ENCODE measurements at places on chromosomes 2 and 18. TPM values are rescaled to one million over a fixed set of nuclear protein-coding genes. Genes with fewer than 3 reads are reported as not detected.

Gene ST6GAL2
- not detected for total RNA-seq

Gene EML6
- 3.9 TPM for total RNA-seq

Gene TUBB8B
- total RNA-seq: not detected

Gene GKN1
- not detected for total RNA-seq

Gene FEV
- not detected for total RNA-seq

Gene ZRANB3
- total RNA-seq: 3.3 TPM

Gene ANO7
- total RNA-seq: 0.53 TPM

Gene CCT7
- 188 TPM for total RNA-seq

DNA sequence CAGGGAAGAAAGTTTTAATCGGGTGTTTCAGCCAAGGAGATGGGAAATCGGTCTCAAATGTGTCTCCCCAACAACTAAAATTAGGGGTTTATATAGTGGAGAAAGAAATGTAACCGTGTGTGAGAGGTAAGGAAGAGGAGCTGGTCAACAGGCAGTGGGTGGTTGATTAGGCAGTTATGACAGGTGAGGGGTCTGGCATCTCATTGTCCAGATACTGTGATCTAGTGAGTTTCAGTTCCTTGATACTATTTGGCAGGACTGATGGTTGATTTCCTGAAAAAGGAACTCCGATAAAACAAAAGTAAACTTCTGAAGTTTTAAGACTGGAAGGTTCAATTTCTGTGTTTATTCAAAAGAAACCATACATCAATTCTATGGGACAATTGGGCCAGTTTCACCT lies 197.9 kb downstream of the LPIN1 start:
- H3K27me3 ChIP-seq: no peaks in the 10 kb centered on the region
- no peak overlapping the region for H3K4me3 ChIP-seq
- no peak for DNase-seq
- no peaks in the 10 kb centered on the region for H3K36me3 ChIP-seq
- H3K4me1 ChIP-seq: peaks cover 15% of the 10 kb centered on the region

DNA sequence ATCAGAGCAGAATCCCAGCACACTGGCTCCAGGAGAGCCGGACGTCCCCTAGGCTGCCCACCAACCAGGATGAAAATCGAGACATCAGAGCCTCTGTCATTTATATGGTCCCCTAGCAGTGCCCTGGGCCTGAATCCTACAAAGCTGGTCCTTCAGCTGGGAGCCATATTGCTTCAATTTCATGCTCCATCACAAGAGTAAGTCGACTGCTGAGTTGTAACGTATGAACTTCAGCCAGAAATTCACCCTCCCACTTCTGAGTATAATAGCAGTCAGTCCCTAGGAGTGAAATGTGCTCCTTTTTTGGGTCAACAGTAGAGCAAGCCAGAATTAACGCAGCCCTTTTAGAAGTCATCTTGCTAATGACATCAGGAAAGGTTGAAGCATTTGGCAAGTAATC lies 126.4 kb downstream of the CCBE1 start:
- DNase-seq: no peak
- no peak overlapping the region for H3K27ac ChIP-seq
- no peaks in the 10 kb centered on the region for H3K36me3 ChIP-seq
- H3K27me3 ChIP-seq: no peaks in the 10 kb centered on the region

DNA sequence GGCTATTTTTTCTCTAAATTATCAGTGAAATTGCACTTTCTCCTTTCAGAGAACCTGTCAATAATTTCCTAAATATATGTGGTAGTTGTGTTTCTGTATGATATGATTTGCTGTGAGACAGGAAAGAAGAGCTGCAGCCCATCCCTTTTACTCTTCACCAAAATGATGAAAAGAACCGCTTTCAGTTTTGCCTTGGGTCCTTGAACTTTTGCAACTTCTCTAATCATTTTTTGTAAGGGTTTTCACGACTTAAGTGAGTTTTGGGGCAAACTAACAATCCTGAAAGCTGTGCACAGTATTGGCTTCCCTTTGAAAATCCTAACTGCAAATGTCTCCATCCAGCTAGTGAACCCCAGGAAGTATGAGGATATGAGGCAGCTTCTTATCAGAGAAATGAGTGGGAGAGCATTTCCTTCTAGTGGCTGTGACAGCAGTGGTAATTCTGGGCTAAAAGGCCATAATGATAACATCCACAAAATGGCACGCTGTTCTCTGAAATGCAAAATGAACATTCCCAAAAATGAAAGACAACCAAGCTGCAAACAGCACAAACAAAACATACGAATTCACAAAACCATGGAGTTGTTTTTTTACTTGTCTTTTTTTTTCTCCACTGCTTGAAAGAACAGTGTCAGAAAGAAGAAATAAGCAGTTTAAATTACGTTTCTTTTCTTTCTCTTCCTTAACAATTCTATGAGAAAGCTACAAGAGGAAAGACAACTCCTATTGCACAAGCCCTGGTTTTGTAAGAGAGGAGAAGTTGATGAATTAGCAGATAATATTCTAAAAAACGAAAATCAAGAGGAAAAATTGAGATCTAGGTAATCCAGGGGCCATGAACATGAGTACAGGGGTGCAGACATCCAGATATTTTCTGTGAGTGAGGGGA lies 1291.6 kb upstream of the ZEB2 start:
- H3K27me3 ChIP-seq: no peaks in the 10 kb centered on the region
- DNase-seq: no peak
- no peaks in the 10 kb centered on the region for H3K36me3 ChIP-seq
- H3K4me1 ChIP-seq: no peaks in the 10 kb centered on the region
- no peak overlapping the region for H3K27ac ChIP-seq

GRCh38 chr2:210727549-210727948 lies 171.2 kb downstream of the CPS1 start:
- no peaks in the 10 kb centered on the region for H3K27me3 ChIP-seq
- H3K4me1 ChIP-seq: no peaks in the 10 kb centered on the region
- no peak for DNase-seq
- H3K27ac ChIP-seq: no peak overlapping the region
- no peaks in the 10 kb centered on the region for H3K36me3 ChIP-seq
- no peak overlapping the region for H3K4me3 ChIP-seq

DNA sequence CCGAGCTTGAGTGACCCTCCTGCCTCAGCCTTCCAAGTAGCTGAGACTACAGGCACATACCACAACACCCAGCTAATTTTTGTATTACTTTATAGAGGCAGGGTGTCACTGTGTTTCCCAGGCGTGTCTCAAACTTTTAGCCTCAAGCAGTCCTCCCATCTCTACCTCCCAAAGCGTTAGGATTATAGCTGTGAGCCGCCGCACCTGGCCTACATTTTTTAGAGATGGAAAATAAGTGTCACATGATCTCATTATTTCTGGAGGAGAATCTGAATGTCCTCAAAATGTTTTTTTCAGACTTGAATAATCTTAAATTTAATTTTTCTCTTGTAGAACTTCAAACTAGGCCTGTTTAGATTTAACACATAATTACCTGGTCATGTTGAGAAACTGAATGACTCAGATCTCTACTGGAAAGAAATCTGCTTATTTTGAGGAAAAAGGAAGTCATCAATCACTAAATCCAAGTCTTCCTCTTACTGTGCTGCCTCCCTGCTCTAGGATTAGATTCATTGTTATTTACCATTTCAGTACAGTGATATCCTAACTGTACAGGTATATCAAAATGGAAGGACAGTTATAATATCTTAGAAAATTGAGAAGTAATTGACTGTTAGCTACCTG lies 92.4 kb downstream of the COX7A2L start:
- DNase-seq: no peak
- no peaks in the 10 kb centered on the region for H3K27me3 ChIP-seq
- peaks cover 25% of the 10 kb centered on the region for H3K4me1 ChIP-seq
- H3K27ac ChIP-seq: no peak overlapping the region
- no peaks in the 10 kb centered on the region for H3K36me3 ChIP-seq
- no peak overlapping the region for H3K4me3 ChIP-seq

DNA sequence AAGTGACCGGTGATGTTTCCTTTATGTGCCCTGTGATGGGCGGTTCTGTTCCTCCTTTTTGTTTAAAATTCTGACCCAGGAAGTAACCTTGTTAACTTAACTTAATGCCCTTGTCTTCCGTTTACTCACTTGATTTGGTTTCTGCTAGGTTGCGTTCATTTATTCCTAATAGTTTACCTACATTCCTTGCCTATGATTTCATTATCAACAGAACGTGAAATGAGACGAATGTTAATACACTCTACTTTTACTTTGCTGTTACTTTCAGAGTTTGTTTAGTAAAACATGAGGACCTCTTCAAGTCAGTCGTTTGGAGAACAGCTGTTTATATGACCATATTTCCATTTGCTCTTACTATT lies 638 bp downstream of the CEP192 start:
- H3K4me1 ChIP-seq: peaks cover 48% of the 10 kb centered on the region
- DNase-seq: no peak
- H3K27ac ChIP-seq: peak overlapping the region; percentile 93
- H3K36me3 ChIP-seq: no peaks in the 10 kb centered on the region

DNA sequence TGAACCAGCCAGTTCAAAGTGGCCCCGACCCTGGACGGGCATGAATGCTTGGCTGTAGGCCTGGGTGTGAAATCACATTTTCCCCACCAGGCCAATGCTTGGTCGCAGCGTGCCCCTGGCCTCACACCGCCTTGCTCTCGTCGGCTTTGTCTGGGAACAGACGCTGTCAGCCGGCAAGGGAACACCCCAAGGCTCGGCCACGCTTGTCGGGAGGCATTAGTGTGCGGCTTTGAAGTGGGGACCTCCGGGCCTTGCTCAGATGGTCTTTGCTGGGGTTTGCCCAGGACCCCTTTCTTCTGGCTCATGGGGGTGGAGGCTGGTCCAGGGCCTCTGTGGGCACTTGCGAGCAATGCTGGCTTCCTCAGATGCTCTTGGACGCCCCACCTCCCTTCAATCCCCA lies 79.1 kb downstream of the INHBB start:
- DNase-seq: no peak
- no peaks in the 10 kb centered on the region for H3K36me3 ChIP-seq
- no peaks in the 10 kb centered on the region for H3K4me1 ChIP-seq
- H3K4me3 ChIP-seq: no peak overlapping the region
- no peak overlapping the region for H3K27ac ChIP-seq
- H3K27me3 ChIP-seq: no peaks in the 10 kb centered on the region

DNA sequence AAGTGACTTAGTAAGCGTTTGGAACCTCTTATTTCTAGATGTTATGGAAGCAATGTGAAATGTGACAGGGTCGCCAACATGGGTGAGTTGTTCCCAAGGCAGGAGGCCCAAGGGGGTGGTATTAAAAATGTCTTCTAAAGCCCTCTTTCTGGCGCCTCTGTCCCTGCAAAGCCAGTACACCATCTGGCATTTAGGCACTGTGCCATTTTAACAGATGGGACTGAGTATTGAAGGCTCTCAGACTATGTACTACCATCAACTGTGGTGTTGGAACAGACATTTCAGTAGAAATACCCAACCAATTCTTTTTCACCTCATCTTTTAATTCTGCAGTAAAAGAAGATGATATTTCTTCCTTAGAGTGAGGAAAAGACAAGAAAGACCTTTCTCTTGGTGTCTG lies 384.5 kb upstream of the MMADHC start:
- no peaks in the 10 kb centered on the region for H3K27me3 ChIP-seq
- H3K36me3 ChIP-seq: no peaks in the 10 kb centered on the region
- DNase-seq: no peak
- no peak overlapping the region for H3K27ac ChIP-seq
- H3K4me1 ChIP-seq: no peaks in the 10 kb centered on the region

DNA sequence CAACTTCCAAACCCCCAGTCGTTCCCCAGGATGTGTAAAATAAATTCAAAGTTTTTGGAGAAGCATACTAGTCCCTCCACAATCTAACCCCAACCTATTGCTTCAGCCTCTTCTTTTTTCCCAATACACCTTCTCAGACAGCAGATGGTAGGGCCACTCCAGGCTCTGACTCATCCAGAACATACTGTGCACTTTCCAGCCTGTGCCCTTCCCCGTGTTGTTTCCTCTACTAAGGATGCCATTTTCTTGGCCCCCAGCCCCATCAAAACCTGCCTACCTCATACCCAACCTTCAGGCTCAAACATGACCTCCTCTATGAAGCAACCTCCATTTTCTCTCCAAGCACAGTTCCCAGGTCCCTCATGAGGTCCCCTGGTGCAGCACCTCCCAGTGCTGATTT lies 669.3 kb downstream of the BCL11A start:
- no peak overlapping the region for H3K4me3 ChIP-seq
- no peaks in the 10 kb centered on the region for H3K36me3 ChIP-seq
- peaks cover 19% of the 10 kb centered on the region for H3K4me1 ChIP-seq
- DNase-seq: no peak

DNA sequence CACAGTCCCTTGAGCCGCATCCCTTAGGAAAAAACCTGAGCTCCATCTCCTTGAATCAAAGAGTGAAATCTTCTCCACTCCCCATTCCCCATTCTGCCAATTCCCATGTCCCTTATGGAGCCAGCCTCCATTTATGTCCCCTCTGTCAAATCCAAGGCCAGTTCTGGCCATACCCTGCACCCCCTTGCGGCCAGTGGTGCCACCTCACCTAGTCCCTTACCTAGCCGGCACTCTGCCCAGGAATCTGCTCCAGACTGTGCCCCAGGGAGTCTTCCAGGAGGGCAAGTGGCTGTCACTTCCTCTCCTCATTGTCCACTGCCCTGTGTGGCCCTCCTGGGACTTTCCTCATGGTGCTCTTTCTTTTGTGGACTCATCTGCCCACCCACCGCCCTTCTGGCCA lies 195.4 kb upstream of the RMP24 start:
- no peaks in the 10 kb centered on the region for H3K27me3 ChIP-seq
- no peaks in the 10 kb centered on the region for H3K4me1 ChIP-seq
- no peak overlapping the region for H3K4me3 ChIP-seq
- no peak overlapping the region for H3K27ac ChIP-seq
- no peak for DNase-seq

- DNase-seq: no peak
- no peak overlapping the region for H3K27ac ChIP-seq
- H3K36me3 ChIP-seq: no peaks in the 10 kb centered on the region
- no peak overlapping the region for H3K4me3 ChIP-seq
Measured at GRCh38 chr2:104744537-104744936, 109.4 kb upstream of the POU3F3 start.

GRCh38 chr2:239942871-239943311 lies 82.3 kb downstream of the NDUFA10 start:
- H3K4me1 ChIP-seq: peaks cover 19% of the 10 kb centered on the region
- no peak overlapping the region for H3K4me3 ChIP-seq
- H3K36me3 ChIP-seq: no peaks in the 10 kb centered on the region
- H3K27me3 ChIP-seq: no peaks in the 10 kb centered on the region
- no peak overlapping the region for H3K27ac ChIP-seq
- DNase-seq: no peak

DNA sequence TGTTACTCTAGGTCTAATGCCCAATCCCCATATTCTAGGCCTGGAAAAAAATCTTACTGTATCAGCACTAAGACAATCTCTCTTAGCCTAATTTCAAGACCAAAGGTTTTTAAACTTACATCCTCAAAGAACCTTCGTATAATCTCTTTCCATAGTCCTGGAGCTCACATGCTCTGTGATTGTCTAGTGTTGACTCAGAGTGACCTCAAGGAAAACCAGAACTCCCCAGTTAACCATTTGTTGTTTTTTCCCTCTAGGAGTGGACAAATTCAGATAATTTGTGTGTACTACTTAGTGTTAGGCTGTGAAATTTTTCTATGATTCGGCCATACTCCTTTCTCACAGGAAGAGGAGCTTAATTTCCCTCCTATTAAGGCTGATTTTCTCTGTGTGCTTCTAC lies 536.1 kb downstream of the SLC4A3 start:
- H3K27ac ChIP-seq: no peak overlapping the region
- H3K27me3 ChIP-seq: no peaks in the 10 kb centered on the region
- DNase-seq: no peak
- no peaks in the 10 kb centered on the region for H3K36me3 ChIP-seq
- H3K4me3 ChIP-seq: no peak overlapping the region
- no peaks in the 10 kb centered on the region for H3K4me1 ChIP-seq
